Femur (tissue), 1 donor: ENCODE measurements at places on chromosomes 6 and 20.

- no peak for DNase-seq
Measured at GRCh38 chr20:34887023-34887422, 10.6 kb downstream of the ACSS2 start.

- no peak for DNase-seq
Measured at GRCh38 chr6:143540192-143540591, 28.7 kb upstream of the FUCA2 start.

DNA sequence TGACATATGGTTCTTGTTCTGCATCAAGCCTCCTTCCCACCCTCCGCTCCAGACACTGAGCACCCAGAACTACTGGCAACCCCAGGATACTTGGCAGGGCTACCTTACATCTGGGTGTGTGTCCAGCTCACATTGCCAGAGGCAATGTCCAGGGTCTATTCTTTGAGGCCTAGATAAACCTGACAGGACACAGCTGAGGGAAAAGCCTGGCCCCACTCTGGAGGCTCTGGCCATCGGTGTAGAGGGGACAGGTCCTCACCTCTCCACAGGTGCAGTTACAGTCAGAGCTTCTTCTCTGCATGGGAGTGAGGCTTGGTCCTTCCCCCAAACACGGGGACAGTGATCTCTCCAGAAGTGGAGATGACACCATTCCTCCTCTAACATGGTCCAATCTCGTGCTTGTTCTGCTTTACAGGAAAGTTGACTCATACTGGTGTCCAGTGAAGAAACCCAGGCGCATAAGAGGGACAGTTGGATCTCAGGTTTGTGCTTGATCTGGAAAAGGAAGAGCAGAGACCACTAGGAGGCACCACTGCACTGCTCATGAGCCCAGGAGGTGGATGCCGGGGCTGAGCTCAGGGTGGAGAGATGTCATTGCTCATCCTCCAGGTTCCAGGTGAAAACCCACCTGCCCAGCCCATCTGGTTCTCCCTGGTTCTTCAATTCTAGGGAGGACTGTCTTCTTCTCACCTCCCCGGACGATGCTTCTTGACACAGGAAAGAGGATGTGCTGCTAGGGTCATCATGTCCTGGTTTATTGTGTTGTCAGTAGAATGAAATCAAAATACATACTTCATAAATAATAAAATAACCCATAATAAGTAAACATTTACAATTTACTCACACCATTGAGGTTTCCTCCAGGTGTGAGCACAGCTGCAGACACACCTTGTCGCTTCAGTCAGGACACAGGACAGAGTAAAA, 14.7 kb downstream of the HLA-F start:
- DNase-seq = peak; percentile 55

- DNase-seq = no peak
Measured at GRCh38 chr6:83044091-83044768, 21.4 kb downstream of the UBE3D start.

GRCh38 chr6:111779660-111780059, 93.6 kb downstream of the FYN start:
- no peak for DNase-seq

DNA sequence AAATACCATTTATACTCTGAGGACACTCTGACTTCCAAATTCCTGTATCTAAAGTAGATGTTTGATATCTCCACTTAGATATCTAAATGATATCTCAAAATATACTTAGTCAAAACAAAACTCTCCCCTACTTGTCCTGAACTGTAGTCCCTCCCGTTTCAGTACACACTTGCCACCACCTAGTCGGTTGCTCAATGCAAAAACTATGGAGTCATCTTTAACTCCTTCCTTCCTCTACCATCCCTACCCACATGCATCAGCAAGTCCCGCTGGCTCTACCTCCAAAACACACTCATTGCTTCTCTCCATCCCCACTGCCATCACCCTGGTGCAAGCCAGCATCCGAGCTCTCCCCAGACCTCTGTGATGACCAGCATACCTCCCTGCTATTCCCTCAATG, 13.2 kb downstream of the STX7 start:
- no peak for DNase-seq

- no peak for DNase-seq
Measured at GRCh38 chr6:33818293-33818692, 14.5 kb upstream of the MLN start.

- no peak for DNase-seq
Measured at GRCh38 chr6:117505311-117505710, 22.8 kb downstream of the DCBLD1 start.

- no peak for DNase-seq
Measured at GRCh38 chr20:13525225-13525940, 113.3 kb downstream of the TASP1 start.

DNA sequence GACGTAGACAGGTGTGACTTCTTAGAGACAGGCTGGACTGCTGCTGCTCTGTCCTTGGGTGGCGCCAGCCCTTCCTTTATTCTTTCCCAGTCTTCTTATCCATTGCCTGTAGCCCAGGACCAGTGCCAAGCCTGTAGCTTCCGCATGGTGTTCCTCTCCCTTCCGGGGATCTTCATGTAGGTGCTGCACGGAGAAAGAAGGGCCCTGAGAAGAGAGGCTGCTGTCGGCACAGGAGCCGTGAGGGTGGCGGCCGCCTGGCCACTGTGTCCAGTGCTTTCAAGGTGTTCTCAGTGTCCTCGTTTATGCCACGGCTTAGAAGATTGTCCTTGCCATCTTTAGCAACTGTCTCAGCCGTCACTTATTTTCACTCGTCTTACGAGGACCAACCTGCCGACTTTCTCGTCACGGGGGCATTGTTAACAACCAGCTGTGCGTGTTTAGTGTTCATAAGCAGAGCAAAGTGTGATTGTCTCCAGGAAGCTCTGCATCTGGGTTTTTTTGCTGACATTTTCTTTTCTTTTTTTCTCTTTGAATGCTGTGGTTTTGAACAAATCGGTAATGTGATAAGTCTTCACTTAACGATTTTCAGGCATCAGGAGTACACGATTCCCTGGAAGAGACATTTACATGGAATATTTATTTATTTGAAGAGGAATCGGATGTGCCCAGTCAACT, 61.2 kb downstream of the PPP1R14C start:
- DNase-seq = no peak

GRCh38 chr6:161584051-161584450, 310.2 kb upstream of the AGPAT4 start:
- no peak for DNase-seq

DNA sequence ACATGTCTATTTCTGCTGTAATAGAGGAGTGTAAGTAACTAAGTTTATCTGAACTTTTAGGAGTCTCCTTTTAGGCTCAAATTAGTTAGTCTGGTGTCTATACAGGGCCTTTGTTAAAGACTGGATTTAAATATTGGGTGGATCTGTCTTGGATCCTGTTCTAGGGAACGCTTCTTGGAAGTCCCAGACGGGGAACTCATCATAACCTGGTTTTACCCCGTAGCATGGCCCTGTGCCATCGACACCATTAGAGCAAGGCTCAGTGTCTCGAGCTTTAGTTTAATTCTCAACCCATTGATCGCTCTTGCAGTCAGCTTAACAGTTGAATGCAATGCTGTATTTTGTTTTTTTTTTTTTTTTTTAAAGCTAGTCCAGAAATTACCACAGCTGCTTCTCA, 89.9 kb downstream of the CARMIL1 start:
- peak; percentile 74 for DNase-seq

GRCh38 chr20:15494851-15495250, 1078.4 kb downstream of the KIF16B start:
- no peak for DNase-seq

- no peak for DNase-seq
Measured at GRCh38 chr6:37432590-37432915, 468 bp upstream of the CMTR1 start.

DNA sequence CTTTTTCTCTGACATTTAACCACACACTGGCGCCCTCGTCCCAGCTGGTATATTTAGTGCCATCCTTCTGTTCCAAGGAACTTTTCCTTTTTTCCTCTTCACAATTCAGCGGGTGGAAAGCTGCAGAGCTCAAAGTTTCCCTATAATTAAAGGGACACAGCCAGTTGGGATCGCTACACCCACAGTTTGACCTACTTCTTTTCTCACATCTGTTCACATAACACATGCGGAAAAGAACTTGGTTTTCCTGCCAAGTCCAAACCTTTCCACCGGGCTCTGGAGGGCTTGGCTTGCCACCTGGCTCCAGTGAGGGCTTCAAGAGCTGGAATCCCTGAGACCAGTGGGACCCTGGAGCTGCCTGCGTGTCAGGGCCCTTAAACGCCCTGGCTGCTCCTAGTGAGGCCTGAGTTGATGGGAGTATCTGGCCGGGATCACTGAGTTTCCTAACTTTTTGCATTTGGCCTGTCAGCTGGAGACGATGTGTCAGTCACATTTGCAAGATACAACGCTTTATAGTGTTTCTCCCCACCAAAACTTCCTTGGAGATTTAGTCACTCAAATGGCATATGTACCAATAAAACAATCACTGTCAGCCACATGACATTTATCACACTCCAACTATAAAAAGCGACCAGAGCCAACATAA, 176.0 kb downstream of the SASH1 start:
- DNase-seq = peak; percentile 91

DNA sequence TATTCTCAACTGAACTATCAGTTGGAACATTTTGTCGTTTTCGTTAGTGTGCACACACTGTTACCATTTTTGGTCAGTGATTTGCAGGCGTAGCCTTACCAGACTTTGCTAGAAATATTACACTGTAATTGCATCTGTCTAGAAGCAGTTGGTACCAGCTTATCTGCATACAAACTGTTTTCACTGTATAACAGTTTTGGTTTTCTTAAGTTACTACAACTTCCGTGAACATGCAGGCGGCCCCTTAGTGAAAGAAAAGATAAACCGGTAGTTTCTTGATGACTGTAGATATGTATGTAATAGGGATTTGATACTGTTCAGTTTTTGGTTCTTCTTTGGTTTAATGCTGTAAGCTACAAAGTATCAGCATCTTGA, 1.3 kb downstream of the DSTN start:
- no peak for DNase-seq

GRCh38 chr20:24566656-24567055, 97.2 kb downstream of the SYNDIG1 start:
- no peak for DNase-seq

- no peak for DNase-seq
Measured at GRCh38 chr6:20712011-20712410, 177.8 kb downstream of the CDKAL1 start.

DNA sequence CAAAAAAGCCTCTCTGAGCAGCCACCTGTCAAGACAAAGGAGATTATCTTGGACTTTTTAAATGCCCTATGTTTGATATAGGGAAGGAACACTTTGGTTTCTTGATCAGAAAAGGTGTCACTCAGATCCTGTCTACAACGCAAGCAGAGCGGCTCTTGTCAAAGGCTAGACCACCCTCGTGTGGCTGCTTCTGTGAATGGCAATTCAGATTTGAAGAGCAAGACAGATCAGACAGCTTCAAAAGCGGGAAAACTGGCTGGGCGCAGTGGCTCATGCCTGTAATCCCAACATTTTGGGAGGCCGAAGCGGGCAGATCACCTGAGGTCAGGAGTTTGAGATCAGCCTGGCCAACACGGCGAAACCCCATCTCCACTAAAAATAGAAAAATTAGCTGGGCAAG, 10.1 kb upstream of the NXT1 start:
- peak; percentile 81 for DNase-seq

GRCh38 chr6:166573511-166574216, 12.8 kb downstream of the RAMACL start:
- DNase-seq = no peak

DNA sequence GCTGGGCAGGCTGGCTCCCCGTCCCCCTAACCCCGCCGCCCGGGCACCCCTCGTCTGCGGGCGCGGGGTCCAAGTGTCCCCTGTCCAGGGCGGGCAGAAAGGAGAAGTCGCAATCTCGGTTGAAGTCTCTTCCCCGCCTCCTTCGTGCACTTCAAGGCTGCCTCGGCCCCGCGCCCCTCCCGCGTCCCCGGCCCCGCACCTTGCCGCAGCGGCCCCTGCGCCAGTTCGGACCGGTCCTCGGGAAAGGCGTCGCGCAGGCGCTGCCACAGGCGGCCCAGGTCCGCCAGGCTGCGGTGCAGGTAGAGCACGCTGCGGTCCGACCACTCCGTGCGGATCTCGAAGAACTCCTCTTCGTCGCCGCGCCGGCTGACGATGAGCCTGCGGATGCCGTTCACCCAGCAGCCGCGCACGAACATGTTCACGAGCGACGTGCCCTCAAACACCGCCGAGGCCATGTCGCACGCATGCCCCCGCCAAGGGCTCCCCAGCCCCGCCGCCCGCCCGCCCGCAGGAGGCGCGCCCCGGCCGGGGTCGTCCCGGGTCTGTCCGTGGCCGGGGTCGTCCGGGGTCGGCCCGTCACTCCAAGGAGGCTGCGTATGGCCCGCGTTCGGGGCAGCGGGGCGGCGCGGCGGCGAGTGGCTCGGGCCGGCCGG, at the start of gene PXDC1:
Gene PXDC1 (minus strand): TSS at position 637 of the 653 bp plus-strand sequence. CDS start 182 bp downstream, at position 455.
- DNase-seq = peak; percentile 48

GRCh38 chr6:25641940-25642666, 9.9 kb upstream of the SCGN start:
- no peak for DNase-seq

DNA sequence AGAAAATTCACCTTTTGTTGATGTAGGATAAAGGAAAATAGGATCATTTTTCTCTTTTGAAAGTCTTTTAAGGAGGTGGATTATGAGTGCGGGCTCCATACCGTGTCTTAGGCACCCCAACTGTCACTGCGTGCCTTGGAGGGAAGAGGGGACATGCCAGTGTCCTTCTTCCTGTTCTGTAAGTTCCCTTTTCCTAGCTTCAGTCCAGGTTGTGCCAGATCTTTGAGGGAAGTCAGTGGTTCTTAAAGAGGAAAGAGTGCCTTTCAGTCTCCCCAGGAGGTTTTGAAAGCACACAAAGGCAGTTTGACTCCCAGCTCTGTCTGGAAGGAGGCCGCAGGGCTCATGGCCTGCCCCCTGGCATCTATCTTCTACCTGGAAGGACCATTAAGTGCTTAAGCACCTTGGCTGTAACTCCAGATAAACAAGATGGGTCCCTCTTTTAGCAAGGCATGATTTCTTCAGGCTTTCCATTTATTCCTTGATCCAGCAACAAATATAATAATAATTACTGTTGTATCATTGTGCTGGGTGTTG, 13.0 kb downstream of the EFCAB8 start:
- no peak for DNase-seq

GRCh38 chr6:3836566-3836965, 12.6 kb upstream of the FAM50B start:
- DNase-seq = no peak

DNA sequence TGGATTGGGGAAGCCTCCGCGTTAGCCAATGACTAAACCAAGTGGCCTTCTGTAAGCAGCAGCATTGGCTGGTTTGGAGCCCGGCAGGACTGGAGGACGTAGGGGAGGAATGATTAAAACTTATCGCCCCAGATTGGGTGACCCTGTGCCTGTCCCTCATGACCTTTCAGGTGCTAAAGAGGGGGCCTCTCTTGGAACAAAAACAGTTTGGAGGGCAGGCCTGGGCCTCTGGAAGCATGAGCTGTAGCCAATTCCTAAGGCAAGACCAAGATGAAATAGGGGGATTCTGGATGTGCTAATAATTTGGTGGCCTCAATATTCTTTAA, 1.4 kb downstream of the GMPR start:
- DNase-seq = no peak

- DNase-seq = no peak
Measured at GRCh38 chr6:83594941-83595340, 82.6 kb downstream of the PRSS35 start.
